Stomach (tissue), 19 donors: ENCODE measurements at places on chromosomes 3 and 15.

- no peak for DNase-seq
Observed at GRCh38 chr3:23669541-23670255, 136.1 kb upstream of the UBE2E1 start.

DNA sequence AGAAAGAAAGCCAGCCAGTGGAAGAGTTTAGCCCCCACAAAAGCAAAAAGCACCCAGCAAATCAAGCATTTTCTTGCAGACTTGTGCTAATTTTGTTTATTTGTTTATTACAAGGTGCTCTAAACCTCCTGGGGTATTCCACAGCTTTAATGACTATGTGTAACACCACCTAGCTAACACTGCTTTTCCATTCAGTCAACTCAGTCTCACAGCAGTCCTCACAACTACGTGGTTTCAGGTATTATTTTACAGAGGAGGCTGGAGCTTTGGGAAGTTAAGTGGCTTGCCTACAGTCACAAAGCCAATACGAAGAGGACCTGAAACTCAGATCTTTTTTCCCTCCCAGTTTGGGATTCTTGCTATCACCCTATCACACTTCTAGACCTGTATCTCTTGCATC is 14.8 kb downstream of the SOX14 start:
- DNase-seq: no peak

DNA sequence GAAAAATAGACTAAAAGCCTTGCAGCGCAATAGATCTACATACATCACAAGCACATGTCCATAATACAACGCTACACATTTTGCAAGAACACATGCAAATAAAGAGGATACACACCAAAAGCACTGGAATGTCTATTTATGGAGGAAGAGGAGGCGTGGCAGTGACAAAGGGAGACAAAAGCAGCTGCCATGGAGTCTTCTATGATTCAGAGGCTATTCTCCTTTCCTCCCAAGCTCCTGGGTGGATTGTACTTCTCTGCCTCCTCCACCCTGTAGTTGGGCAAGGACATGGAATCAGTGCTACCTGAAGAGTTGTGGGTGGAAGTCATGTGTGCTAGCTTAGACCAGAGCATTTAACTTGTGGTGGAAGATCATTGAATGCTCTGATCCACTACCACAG is 57.9 kb upstream of the ABHD2 start:
- no peak for DNase-seq

DNA sequence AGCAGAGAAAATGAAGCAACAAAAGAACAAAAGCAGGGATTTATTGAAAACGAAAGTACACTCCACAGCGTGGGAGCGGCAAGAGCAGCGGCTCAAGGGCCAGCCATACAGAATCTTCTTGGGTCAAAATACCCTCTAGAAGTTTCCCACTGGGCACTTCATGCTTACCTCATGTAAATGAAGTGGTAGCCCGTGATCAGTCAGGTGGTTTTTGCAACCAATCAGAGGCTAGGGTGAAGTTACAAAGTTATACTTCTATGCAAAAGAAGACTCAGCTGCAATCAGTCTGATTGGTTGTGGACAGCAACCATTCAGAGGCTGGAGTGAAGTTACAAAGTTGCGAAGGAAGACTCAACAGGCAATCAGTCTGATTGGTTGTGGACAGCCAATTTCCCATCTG is 37.8 kb upstream of the TRH start:
- DNase-seq: peak; percentile 41

- DNase-seq: no peak
Observed at GRCh38 chr15:74795966-74796625, 14.2 kb downstream of the CSK start.

- no peak for DNase-seq
Observed at GRCh38 chr3:37474901-37475331, 300.5 kb upstream of the LRRFIP2 start.

DNA sequence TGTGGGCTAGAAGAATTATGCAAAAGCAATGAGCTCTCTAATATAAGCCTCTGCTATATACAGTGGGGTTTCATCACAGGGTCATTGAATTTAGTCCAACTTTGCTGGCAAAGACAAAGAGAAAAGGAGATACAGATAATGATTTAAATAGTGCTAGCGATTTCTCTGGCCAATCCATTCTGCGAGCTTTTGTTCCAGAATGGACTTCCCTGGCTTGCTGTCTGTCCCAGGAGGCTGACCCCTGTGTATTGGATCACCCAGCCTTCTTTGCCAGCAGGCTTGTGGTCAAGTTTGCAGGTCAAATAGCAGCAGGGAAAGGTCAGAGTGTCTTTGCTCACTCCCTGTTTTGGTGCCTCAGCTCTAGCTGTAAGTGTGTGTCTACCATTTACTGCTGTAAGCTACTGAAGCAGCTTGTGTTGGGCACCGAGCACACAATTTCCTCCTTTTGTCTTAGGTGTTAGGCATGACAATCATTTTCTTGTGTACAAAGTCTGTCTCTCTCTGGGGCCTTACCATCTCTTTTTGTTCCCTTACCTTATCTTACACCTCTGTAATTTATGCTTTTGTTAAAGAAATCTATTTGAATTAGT is 55.7 kb downstream of the UNC13C start:
- no peak for DNase-seq

DNA sequence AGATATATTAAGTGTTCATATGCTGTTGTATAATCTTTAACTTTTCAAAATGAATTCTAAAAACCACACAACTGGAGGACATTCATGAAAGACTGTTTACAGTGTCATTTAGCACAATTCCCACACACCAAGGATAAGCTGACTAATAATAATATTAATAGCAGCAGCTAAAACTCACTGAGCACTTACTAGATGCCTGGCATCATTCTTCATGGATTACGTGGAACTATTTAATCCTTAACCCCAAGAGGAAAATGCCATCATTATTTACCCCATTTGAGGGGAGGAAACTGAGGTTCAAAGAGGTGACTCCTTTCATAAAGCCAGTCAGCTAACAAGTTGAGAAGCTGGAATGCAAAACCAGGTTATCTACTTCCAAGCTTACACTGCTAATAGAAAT is 77.0 kb downstream of the TMEM108 start:
- DNase-seq: no peak

DNA sequence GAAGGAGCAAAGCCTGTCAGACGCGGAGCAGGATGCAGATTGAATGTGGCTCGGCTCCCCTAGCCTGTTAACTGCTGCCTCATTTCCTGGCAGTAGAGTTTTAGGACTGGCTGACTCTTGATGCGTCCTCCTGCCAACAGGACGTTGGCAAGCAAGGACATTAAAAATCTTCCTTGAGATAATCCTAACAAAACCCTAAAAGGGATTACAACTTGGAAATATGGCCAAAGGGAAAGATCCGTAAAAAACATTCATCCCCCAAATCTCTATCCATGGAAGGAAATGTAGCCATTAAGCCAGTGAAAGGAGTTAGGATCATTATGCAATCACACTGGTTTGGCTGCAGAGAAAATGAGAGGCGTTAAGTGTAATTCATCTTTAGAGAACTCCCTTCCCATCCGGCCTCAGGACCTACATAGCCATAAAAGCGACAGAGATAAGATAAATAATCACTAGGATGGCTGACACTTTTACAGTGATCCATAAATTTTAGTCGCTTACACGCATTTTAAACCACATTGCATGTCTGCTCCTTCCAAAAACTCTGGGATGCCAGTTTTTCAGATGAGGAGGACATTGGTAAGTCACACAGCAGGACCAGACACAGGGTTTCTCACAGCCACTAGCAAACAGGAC is 44.5 kb upstream of the C3orf80 start:
- DNase-seq: no peak

DNA sequence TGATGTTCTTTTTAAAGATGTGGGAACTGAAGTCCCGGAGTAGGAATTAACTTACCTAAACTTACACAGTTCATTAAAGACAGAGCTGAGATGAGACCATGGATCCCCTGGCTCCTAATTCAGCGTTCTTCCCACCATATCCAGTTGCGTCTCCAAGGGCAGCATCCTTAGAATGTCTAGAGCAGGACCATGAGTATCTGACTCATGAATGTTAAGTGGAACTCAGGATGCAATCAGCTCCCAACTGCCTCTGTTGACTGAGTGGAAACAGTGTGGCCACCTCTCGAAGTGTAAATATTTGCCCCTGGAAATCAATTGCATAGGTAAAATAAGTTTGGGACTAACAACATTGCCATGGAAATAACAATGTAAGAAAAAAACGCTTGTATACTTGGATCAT is 2.5 kb downstream of the SNTN start:
- DNase-seq: no peak

DNA sequence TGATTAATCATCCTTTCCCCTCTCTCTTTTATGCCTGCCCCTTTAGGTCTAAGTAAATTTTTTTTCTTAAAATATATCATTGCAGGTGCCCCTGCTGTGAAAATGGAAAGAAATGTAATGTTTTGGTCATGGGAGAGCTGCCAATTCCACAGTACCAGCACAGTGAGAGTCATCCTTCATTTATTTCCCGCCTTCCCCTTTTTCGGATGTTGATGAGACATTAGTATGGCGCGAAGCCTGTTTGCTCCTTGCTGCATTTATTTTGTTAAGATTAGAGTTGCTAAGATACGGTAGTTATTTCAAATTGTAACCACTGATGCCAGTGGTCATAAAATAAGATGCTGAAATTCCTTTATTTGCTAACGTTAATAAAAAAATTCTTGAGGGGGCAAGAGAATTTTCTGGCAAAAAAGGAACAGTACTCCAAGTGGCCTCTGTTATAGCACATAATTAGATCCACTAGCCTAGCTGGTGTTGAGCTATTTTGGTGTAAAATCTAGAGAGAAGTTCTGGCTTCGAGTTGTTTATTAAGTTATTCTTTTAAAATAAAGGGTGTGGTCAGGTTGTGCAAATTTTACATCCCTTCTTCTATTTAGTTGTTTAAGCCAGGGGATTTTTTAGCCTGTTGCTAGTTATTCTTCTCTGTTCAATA is 62.8 kb downstream of the MDFIC2 start:
- no peak for DNase-seq

- no peak for DNase-seq
Observed at GRCh38 chr3:46245146-46245545, 2.9 kb downstream of the CCR3 start.

GRCh38 chr3:59878038-59878427 is 828.2 kb upstream of the CFAP20DC start:
- DNase-seq: peak; percentile 21

DNA sequence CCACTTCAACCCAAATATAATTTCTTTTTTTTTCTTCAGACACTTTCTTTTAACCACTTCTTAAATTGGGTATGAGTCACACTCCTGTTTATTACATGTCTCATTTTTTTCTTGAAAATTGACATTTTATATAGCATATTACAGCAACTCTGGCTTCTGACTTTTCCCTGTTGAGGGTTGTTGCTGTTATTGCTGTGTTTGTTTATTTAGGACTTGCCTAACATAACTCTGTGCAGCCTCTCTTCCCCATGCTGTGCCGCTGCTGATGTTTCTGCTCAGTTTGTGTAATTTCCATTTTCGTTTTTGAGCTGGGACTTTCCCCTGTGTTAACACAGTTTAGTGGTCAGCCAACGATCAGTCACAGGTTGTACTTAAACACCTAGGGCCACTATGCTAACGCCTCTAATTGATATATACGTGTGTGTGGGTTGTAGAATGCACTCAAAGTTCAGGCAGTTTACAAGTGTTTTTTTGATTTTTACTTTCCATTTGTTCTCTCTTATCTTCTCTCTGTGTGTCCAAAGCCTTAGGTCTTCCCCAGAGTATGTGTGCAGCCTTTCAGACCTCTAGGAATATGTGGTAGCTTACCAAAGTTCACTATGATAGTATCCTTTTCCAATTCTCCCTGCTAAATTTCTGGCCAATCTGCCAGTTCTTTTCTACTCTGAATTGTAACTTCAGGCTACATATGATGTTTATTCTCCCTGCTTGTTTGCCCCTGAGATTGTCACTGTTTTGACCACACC is 337.2 kb downstream of the ZBTB20 start:
- DNase-seq: no peak

GRCh38 chr3:176574786-176575185 is 622.5 kb downstream of the TBL1XR1 start:
- no peak for DNase-seq

DNA sequence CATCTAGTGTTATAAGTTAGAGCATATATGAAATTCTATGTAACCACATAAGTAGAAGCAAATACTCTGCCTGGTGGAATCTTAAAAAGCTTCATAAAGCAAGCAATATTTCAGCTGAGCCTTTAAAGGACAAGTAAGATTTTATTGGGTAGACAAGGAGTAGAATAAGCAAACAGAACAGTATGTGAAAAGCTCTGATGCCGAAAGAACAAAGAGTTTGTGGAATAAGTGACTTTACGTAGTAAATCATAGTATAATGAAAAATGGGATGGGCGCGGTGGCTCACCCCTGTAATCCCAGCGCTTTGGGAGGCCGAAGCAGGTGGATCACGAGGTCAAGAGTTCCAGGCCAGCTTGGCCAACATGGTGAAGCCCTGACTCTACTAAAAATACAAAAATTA is 9.9 kb downstream of the EAF2 start:
- no peak for DNase-seq

DNA sequence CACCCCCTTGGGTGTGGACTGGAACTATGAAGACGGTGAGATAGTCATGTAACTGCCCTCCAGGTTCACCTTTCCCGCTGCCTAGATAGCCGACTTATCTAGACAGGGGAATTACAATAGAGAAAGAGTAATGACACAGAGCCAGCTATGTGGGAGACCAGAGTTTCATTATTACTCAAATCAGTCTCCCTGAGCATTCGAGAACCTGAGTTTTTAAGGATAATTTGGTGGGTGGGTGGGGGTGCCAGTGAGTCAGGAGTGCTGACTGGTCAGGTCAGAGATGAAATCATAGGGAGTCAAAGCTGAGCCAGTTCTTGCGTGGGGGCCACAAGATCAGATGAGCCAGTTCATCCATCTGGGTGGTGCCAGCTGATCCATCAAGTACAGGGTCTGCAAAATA is 19.7 kb upstream of the DNAJC19 start:
- no peak for DNase-seq

DNA sequence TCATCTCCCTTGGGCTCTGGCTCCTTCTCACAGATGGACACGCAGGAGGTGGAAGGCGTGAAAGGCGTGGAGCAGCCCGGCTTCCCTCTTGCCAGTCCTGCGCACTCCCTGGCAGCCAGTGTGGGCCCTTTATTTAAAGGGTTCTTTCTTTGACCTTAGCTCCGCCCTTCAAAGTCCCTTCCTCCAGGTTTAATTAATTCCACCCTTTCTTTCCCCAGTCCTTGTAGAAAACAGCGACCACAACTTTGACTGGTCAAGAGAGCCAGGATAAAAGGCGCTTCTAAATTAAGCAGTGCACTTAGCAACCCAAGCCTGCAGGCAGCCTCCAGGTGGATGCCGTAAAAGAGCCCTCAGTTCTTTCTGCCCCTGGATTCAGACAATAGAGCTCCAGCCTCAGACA is at the start of gene HDC:
Gene HDC (minus strand): TSS at position 107 of the 400 bp plus-strand sequence. CDS start 103 bp downstream, at position 4.
- no peak for DNase-seq

- no peak for DNase-seq
Observed at GRCh38 chr3:52887166-52887565, 10.2 kb downstream of the STIMATE start.

DNA sequence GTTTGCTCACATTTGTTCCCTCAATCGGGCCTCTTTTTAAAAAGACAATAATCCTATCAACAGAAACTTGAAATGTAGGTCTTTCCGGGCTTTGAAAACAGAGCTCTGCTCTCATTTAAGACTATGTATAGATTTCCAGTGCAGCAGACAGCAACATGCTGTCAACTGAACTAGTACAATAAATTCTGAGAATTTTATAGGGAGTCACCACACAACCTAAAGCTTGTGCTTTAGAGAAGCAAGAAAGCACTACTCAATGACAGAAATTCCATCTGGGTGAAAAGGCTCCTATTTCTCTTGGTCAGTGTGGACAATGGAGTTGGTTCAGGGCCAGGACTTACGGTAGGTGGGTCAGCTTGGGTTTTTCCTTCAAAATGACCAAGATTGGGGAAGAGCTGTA is 583.5 kb downstream of the ROBO1 start:
- DNase-seq: no peak
